Vagina (tissue), 2 donors: ENCODE measurements at places on chromosomes 6 and 20.

- DNase-seq = no peak
Observed at GRCh38 chr6:104400844-104401243, 458.9 kb downstream of the HACE1 start.

DNA sequence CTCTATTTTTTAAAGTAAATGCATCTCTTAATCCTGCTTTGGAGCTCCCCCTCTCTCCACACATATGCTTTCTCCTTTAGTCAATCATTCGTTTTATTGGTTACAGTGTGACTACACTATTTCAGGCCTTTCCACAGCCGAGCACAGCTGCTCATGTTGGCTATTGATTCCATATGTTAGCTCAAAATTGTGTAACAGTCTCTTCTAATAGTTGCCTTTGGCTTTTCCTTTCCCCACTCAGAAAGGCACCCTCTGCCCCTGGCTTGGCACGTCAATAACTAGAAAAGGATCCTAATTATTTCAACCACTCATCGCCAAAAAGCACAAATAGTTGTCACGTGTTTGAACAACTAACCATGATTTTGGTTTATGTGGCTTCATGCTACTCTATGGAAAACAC is 410.3 kb upstream of the SLC35B3 start:
- DNase-seq = no peak

- DNase-seq = no peak
Observed at GRCh38 chr6:15575357-15576033, 87.3 kb downstream of the DTNBP1 start.

GRCh38 chr6:150638765-150639164 is 39.1 kb downstream of the PLEKHG1 start:
- no peak for DNase-seq

- DNase-seq = no peak
Observed at GRCh38 chr6:84685983-84686584, 78.3 kb downstream of the TBX18 start.

GRCh38 chr20:59006167-59006863 is 739 bp downstream of the CTSZ start:
- DNase-seq = no peak

DNA sequence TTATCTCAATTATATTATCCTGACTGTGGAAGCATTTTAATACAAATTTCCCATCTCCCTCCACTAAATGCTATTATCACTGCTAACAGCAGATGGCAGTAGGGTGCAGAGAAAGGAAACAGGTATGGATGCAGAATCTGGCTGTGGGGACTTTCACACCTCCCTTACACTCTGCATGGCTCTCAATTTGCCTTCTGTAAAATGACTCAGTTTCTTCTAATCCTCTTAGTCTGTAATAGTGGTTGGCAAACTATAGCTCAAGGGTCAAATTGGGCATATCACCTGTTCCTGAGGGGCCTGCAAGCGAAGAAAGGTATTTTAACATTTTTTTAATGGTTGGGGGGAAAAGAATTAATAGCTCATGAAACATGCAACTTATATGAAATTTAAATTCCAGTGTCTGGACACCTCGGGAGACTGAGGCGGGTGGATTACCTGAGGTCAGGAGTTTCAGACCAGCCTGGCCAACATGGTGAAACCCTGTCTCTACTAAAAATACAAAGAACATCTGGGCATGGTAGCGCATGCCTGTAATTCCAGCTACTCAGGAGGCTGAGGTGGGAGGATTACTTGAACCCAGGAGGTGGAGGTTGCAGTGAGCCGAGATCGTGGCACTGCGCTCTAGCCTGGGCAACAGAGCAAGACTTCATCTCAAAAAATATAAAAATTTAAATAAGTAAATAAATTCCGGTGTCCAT is 83.5 kb downstream of the ZMYND8 start:
- no peak for DNase-seq

DNA sequence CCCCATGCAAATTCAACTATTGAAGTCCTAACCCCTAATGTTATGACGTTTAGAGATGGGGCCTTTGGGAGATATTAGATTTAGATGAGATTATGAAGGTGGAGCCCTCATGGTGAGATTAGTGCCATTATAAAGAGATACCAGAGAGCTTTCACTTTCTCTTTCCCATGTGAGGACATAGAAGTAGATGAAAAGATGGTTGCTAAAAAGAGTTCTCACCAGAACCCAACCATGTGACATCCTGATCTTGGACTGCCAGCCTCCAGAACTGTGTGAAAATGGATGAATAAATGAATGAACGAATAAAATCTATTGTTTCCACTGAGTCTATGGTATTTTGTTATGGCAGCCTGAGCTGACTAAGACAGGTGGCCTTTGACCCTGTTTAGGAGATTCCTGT is 50.6 kb upstream of the FBXO30 start:
- no peak for DNase-seq

- no peak for DNase-seq
Observed at GRCh38 chr20:23241416-23241815, 109.2 kb upstream of the NXT1 start.

DNA sequence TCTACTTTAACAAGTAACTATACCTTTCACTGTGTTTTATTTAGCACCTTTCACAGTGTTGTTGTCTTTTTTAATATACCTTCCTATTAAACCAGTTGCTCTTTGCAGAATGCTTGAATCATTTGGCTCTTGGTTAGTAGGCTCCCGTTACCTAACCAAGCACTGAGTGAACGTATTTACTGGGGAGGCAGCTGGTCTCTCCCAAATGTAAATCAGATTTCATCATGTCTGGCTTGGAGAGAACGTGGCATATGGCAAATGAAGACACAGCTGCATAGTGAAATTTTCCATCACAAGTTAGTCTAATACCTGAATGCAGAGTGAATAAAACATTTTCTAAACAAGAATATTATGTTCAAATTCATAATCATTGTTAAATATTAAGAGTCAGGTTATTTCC is 12.4 kb downstream of the HTR1E start:
- DNase-seq = no peak

GRCh38 chr20:13423472-13424173 is 202.5 kb downstream of the ISM1 start:
- DNase-seq = no peak

DNA sequence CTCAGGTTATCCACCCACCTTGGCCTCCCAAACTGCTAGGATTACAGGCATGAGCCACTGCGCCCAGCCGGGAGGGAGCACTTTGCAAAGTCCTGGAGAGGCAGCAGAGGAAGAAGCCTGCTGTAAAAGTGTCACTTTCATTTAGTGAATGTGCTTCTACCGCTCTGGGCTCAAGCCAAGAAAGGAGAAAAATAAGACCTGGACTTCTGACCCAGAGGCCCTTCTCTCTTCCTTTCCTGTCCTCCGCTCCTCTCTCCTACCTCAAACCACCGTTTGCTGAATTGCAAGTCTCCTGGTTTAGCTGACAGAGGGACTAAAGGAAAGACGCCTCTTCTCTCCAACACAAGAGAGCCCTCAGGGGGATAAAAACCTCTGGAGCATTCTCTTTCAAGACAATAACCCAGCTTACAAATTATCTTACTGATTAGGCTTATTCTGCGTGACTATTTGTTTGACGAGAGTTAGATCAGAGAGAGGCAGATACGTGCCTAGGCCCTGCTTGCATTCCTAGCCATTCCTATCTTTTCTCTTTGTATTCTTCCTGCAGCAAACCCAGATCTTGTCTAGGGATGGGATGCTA is 84.2 kb upstream of the SLC22A23 start:
- no peak for DNase-seq

GRCh38 chr6:155100087-155100486 is 105.0 kb downstream of the TIAM2 start:
- no peak for DNase-seq

DNA sequence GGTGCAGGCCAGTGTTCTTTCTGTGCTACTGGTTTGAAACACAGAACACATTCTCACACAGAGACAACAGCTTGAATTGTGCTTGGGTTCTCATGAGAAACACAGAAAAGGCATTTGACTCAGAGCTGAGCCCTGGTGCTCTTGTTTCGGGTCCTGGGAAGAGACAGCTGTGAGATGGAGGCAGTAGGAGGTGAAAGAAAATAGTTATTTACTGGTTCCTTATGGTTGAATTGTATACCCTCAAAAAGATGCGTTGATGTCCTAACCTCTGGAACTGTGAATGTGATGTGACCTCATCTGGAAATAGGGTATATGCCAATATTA is 87.1 kb upstream of the RPS6KA2 start:
- DNase-seq = no peak

DNA sequence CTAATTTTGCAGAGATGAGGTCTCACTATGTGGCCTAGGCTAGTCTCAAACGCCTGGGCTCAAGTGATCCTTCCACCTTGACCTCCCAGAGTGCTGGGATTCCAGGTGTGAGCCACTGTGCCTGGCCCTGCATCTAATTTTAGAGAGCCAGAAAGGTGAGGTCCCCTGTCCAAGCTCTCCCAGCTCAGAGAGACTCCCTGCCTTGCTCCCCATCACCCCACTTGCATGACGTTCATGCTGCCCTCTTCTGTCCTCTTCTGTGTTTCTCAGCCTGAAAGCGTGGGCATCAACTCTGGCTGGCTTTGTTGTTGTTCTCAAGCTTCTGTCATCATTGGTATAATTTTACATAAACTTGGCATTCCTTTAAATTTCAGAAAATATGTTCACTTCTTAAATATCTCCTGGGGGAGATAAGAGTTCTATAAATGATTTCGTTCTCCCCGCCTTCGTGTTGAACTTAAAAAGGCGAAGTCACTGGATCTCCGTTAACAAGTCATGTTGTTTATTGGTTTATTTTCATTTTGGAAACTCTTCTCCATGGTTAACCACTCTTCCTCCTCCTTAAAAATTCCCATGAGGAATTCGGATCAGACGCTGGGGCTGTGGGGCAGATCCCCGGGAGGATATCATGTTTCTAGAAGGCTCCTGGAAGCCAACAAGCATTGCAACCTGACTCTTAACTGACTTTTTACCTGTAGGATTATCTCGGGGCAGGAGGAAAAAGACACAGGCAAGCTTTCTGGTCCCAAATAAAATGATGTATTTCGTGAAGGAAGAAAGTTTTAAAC is 13.2 kb upstream of the PARD6B start:
- no peak for DNase-seq

- DNase-seq = no peak
Observed at GRCh38 chr20:10505827-10506226, 70.7 kb downstream of the SLX4IP start.

DNA sequence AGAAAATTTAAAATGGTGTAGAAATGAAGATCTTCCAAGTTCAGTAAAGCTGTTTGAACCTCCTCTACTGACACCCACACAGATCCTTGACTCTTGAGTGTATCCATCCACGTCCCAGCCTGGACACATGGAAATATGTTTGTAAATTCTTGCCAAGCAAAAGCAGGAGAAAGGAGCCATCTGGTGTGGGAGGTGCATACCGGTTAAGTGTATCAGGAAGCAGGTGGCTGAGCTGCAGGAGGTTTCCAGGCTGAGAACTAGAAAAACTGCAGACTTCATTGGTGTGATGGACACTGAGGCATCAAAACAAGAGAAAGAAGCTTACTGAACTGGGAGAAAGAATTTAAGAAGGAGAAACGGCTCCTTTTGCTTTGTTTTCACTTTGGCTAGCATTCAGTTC is 229.9 kb upstream of the GRIK2 start:
- no peak for DNase-seq

DNA sequence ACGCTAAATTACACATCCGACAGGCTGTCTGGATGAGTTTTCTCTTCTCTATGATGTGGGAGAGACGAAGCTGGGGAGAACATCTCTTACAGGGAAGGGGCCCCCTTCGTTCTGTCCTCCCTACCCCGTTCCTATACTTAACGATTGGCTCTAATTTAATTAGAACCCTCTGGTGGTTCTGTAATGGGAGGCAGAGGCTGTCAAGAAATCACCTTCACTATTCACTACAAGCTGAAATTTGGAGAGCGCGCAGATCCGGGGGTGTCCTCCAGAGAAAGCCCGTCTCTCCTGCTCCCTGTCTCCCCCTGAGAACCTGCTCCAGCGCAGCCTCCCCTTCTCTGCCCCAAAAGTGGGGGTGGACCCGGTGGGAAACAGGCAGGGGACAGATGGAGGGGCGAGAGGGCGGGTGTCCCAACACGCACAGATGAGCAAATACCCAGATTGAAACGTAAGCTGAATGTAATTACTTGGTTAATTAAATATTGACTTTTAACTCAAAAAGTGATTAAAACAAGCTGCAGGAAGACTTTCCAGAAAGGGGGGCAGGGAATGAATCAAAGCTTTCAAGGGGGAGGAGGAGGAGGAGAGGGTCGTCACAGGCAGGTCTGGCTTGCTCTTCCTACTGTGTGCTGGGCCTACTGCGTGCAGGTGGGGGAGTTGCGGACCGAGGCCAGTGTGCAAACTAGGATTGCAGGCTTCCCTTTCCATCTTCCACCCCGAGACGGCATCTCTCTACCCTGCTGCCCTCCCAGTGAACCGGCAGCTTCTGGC is 1.3 kb downstream of the SULF2 start:
- DNase-seq = no peak

DNA sequence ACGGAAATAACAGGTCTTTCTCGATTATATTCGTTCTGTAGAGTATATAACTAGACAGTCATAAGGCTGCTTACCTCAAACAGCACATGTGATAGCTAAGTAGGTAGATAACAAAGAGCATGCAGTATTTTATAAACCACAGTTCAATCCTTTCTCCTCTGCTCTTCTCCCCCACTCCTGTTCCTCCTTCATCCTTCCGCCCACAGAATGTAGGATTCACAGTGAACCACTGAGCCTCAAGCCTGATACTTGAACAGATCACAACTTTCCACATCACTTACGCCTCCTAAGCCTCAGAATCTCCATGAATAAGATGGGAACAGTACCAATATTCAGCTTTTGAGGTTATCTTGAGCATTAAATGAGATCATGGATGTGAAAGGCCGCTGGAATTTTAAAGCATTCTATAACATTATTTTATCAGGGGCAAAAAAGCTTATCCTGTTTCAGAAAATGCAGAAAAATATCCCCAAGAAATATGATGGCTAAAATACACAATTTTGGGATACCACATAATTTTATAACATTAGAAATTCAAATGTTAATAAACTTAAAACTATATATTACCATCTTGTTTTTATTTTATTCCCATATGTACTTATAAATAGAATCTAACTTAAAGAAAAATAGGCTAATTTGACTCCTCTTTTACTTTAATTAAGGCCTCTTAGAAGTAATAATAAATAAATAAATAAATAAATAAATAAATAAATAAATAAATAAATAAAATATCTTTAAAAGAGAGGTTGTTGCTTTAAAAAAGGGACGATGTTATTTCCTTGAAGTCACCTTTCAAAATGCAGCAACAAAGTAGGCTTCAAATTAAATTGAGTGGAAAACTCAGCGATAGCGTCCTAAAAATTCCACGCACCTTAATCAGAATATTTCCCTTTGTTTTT is 33.4 kb downstream of the MTFR2 start:
- no peak for DNase-seq

GRCh38 chr6:46376562-46377061 is 114.6 kb downstream of the RCAN2 start:
- DNase-seq = no peak

- DNase-seq = no peak
Observed at GRCh38 chr6:100281471-100281901, 183.2 kb downstream of the SIM1 start.
